ENCODE measurements at places on chromosomes 12 and 14.

DNA sequence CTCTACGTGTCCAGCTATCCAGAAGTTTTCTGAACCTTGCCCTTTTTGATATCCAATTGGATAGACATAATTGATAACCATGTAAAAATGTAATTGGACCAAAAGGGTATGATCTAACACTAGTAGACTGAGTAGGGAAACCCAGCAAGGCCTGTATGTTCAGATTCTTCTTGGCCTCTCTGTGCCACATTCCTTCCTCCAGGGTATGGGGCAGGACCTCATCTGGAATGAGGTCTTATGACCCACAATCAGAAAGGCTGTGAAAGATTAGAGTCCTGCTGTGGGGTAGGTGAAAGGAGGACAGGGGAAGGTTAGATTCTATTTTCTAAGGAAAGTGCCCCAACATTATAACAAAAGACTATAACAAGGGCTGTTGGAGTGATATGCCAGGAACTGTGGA is 51.3 kb upstream of the A2ML1 start:
- no peak for DNase-seq

- no peak for DNase-seq
These were observed 133.0 kb downstream of the KIF26A start for GRCh38 chr14:104271391-104271790.

DNA sequence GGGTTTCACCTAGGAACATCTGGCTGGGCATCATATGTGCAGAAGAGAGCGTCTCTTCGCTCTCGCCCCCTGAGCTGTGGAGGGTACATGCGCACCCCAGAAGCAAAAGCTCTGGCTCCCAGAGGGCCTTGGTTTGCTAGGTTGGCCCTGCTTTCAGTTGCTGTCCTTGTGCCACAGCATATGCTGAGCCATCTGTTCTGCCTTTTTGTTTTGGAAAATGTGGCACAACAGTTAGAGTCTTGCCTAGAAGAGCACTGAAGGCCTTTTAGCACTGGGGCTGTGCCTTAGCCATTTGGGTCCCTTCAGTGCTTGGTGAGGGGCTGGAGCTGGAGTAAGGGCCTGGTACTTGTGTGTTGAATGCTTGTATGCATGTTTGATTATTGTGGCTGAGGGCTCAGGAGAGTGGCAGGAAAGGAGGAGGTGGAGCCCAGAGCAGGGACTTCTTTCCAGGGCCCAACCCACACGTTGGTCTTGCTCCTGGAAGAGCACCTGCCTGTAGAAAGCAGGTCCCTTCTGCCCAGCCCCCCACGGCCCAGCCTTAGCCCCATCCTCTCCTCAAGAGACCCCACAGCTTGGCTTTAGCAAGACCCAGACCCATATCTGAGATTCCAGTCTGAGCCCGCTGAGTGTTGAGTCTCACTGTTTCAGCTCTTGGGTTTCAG is 113.7 kb downstream of the SLC25A47 start:
- DNase-seq = no peak

- no peak for DNase-seq
These were observed 104.3 kb upstream of the PTPRR start for GRCh38 chr12:71024827-71025226.

GRCh38 chr14:104087505-104087904 is 2.0 kb downstream of the ASPG start:
- DNase-seq = no peak

DNA sequence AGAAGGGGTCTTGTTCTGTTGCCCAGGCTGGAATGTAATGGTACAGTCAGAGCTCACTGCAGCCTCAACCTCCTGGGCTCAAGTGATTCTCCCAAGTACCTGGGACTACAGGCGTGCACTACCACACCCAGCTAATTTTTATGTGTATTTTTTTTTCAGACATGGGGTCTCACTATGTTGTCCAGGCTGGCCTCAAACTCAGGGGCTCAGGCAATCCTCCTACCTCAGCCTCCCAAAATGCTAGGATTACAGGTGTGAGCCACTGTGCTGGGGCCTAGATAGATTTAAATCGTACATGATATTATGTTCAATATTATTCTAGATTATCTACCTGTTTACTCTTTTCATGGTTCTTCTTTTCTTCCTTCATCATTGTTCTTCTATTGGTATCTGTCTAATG is 61.5 kb downstream of the IFT81 start:
- no peak for DNase-seq

DNA sequence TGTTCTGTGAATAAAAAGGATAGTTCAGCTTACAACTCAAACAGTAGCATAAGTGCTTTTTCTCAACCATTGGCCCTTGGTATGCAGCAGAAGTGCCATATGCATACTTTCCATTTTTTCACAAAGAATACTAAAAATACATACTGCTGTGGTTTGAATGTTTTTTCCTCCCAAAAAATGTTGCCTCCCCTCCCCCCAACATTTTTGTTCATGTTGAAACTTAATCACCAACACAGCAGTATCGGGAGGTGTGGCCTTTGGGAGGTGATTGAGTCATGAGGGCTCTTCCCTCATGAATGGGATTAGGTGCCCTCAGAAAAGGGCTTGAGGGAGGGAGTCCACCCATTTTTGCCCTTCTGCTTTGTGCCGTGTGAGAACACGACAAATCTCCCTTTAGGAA is 198.6 kb downstream of the ESR2 start:
- no peak for DNase-seq

DNA sequence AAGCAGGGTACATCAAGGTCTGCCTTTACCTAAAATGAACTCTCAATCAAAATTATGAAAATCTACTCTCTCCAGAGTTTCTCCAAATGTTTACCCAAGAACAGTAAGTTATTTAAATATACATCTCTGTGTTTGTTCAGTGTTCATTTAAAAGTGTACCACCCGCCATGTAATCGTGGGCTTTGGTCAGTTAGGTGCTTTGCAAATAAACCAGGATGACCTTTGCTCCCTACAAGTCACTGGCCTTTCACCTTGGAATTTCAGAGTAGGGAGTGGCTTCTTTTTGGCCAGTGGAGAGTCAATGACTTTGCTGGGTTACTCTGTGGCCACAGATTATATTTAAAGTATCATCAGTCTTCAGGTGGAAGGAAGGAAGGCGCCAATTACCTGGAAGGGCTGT is 74.6 kb upstream of the PTPRB start:
- no peak for DNase-seq

DNA sequence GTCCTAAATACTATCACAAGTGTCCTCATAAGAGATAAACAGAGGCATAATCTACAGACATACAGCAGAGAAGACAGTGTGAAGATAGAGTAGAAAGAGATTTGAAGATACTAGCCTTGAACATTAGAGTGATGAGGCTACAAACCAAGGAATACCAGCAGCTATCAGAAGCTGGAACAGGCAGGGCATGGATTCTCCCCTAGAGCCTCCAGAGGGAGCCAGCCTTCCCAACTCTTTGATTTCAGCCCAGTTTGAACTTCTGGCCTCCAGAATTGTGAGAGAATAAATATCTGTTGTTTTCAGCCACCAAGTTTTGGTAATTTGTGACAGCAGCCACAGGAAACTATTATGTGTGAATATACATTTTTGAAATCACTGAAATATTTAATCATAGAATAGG is 47.2 kb downstream of the CCDC91 start:
- DNase-seq = no peak

DNA sequence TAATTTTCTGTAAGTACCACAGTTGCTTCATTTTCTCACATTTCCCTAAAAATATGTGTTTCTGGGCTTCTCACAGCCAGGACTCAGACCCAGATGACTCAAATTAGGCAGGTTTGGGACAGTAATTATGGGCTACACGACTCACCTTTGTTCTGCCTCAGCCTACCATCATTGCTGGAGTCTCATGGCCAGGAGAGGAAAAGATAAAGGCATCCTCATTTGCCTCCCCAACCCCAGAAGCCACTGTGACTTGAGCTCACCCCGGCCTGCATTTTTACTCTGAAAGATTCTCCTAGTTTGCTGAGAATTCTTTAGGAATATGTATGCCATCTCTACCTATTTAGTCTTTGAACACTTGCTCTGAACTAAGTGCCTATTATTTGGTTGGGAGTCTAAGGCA is 207.8 kb downstream of the PAWR start:
- no peak for DNase-seq

GRCh38 chr12:10341892-10342509 is 34.3 kb downstream of the KLRD1 start:
- DNase-seq = no peak

DNA sequence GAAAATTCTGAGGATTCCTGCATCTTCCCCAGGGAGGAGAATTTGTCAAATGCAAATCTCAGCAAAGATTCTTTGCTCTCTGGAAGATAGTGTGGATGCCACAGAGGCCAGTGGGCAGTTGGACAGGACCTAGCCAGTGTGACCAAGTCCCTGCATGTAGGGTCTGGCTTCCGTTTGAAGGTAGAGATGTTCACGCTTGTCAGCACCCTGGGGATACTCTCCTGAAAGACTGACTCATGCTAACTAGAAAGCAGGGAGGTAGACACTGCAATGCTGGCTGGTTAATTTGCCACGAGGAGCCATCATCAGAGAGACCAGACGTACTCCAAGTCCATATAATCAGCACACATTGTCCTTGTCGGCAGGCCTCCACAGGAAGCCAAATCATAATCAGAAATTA is 130.1 kb downstream of the SAMD4A start:
- no peak for DNase-seq

DNA sequence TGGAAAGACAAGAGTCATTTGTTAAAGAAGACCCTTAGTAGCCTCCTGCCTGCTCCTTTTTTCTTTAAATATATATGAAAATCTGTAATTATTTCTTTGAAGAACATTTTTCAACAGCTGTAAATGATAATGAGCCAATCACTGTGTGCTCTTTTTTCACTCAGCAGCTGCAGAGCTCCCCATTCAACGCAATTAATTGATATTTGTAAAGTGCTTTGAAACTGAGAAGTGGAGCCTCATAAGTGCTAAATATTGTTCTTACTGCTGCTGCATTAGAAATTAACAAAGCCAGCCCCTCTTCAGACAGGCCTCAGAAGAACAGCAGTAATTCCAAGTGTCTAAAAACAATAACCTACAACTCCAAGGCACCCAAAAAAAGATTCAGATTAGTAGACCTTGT is 224.3 kb downstream of the GXYLT1 start:
- DNase-seq = no peak

GRCh38 chr12:131274906-131275305 is 321.2 kb downstream of the ADGRD1 start:
- no peak for DNase-seq

DNA sequence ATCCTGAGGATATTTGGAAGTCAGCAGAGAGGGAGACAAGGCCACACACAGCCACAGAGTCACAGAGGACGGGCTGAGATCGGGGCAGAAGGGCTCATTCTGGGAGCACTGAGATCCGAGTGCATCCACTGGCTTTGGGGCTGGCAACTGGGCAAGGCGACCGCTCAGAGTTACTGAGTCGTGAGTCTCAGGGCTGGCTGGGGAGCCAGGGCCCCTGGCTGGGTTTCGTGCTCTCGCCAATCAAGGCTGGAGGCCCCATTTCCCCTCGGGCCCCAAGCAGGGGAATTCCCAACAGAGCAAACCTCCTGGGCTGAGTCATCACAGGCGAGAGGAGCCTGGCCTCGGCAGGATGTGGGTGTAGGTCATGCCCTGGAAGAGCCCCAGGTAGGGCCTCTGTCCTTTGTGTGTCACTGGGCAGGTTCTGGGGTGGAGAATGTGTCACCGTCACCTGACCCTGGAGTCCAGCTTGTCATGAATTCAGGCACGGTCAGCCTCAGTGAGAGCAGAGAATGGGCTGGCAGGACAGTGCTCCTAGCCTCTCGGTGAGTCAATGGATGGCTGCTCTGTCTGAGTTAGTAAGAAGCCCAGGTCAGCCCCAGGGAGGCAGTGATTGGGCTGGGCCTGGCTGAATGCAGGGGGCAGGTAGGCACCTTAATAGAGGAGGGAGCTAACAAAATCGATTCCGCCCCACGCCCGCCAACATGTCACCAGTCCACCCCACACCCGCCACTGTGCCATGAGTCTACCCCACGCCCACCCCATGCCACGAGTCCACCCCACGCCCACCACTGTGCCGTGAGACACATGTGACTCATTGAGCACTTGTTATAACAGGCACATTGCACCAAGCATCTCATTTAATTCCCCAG is 16.9 kb downstream of the ASB2 start:
- peak; percentile 58 for DNase-seq

- DNase-seq = no peak
These were observed at the start of gene SYNE3 for GRCh38 chr14:95516554-95517181. TSS of gene SYNE3 (minus strand) at chr14:95516650. CDS start at chr14:95475821, 40,829 bp downstream.

DNA sequence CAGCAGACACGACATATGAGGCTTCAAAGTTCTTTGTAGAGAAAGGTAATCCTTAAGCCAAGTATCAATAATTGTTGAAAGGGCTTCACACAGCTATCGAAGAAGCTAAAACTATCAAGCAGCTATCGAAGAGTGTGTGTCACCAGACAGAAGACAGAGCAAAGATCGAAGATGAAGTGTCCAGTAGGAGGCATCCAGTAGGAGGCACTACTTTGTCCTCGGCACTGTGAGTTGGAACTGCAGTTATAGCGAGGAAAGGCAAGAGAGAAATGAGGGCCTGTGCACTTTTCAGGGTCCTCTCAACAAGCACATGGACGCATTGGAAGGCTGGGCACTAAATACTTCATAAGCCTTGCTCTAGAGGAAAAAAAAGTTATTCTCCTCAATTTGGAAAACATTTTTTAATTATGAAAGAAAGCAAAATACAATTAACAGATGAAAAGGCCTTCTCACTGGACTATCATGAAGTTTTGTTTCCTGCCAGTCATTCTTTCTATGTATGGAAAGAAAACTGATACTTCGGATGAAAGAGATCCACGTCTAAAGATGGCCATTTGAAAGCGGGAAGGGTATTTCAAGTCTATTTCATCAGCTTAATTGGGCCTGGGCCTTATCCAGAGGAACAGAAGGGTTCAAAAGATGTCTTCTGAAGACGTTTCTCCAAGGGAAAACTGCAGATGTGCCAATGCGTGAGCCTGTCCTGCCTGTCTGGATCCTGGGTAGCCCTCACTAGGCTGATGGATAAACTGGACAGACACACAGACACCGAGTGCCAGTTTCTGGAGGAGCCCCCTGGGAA is 174.5 kb downstream of the CALM1 start:
- no peak for DNase-seq

DNA sequence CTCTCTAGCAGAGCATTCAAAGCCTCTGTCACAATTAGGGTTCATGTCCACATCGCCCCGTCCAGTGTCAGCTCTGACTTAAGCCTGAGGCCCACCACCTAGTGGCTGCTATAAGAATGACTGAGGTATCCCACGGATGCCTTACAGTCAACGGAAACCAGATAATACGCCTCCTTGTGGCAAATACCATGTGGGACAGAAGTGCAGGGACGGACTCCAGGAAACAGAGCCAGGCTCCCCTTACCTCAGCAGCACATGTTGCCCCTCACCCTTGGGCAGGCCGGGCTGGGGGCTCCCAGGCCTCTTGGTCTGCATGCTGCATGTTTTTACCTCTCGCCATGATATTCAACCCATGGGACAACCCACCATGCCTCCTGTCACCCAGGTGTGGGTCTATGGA is 86.3 kb downstream of the VWF start:
- no peak for DNase-seq

Data from activated naive CD4-positive, alpha-beta T cell (primary cell).